ENCODE measurements at places on chromosomes 6 and 20.

DNA sequence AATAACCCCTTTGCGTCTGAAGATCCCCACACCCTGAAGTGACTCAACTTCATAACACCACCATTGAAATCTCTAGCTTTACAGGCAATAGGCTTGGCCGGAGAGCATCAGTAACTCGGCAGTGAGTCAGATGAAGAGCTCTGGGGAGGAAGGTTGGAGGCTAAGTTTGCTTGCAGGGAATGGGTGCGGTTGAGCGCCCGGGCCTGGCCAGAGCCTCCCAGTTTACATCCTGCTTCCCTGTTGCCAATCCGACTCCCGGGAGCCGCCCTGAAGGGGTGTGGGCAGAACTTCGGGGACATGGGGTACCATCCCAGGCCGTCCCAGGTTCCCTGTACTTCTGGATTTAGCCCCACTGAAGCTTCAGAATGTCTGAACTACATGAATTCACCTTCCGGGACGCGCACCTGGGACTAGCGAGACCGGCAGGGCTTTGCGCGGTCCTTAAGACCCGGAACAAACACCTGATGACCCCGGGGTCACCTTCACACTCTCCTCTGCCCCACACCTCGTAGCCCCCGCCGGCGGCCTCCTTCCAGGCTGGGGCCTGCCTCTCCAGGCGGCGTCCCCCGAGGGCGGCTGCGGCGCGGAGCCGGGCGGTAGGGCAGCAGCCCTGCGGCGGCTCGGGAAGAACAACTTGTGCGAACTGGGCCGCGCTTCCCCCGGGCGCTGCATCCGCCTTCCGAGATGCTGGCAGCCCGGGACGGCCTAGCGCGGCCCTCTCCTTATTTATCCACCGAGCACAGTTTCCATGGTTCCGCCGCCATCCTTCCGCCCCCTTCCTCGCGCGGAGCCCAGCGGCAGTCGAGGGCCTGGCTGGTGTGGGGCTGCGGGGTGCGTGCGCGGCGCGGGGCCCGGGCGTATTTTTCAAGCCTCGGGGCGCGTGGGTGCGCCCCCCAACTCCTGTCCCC lies 56.6 kb upstream of the RREB1 start:
- no peak for DNase-seq

DNA sequence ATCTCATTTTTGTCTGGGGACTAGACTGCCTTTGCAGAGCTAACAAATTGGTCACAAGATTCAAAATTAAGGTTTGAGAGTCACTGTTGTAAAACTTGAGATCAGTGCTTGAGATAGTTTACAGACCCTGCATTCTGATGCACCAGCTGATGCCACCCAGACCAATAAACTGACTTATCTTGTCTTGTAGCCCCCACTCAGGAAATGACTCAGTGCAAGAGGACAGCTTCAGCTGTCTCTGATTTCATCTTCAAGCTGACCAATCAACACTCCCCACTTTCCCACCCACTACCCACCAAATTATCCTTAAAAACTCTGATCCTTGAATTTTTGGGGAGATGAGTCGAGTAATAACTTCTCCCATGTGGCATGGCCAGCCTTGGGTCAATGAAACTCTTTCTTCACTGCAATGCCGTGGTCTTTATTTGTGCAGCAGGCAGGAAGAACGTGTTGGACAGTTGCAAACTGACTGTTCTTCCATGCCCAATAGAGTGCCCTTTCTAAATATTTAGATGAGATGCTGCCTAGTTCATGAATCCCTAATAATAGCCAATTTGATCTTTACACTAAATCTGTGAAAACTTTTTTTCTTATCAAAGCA lies 48.3 kb upstream of the PROKR2 start:
- no peak for DNase-seq

DNA sequence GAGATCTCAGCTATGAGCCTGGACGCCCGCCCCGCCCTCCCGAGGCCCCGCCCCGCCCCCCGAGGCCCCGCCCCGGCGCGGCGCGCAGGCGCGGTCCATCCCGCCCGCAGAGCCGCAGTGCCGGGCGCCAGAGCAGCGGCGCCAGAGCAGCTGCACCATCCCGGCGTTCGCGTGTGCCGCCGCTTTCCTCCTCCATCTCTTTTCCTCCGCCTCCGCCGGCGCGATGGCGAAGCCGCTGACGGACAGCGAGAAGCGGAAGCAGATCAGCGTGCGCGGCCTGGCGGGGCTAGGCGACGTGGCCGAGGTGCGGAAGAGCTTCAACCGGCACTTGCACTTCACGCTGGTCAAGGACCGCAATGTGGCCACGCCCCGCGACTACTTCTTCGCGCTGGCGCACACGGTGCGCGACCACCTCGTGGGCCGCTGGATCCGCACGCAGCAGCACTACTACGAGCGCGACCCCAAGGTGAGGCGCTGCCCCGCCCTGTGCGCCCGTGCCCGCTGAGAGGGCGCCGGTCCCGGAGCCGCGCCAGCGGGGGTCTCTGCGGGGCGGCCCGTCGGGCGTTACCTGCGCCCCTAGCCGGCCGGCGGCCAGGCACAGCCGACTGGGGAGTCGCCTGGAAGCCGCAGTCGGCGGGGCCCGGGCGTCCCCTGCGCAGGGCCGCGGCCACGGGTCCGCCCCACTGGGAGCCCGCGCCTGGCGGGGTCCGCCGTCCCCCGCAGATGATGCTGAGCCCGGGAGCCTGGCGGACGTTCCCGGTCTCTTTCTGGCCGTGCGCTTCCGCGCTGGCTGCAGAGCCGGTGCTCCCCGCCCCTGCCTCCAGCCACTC lies at the start of gene PYGB:
TSS of gene PYGB (plus strand) at position 130 of the 830 bp plus-strand sequence. CDS start at position 224, 94 bp downstream.
- peak; percentile 48 for DNase-seq

GRCh38 chr6:20092071-20092566 lies 120.2 kb downstream of the MBOAT1 start:
- peak; percentile 38 for DNase-seq

DNA sequence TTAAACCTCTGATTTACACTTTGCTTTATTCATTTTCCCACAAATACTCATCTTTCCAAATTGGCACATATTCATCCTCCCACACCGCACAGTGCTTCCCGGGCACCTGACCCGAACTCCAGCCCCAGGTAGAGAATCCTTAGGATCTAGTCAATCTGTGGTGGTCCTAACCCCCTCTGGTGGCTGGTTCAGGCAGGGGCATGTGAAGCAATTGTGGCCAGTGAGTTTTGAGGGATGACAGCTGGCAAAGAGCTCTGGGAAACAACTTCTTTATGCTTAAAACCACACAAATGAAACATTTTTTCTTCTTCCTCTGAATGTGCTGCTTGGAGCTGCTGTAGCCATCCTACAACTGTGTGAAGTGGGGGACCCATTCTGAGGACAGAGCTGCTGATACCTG lies 54.7 kb downstream of the ELOVL5 start:
- no peak for DNase-seq

- no peak for DNase-seq
These were observed 19.8 kb upstream of the KCNG1 start for GRCh38 chr20:51042657-51043247.

DNA sequence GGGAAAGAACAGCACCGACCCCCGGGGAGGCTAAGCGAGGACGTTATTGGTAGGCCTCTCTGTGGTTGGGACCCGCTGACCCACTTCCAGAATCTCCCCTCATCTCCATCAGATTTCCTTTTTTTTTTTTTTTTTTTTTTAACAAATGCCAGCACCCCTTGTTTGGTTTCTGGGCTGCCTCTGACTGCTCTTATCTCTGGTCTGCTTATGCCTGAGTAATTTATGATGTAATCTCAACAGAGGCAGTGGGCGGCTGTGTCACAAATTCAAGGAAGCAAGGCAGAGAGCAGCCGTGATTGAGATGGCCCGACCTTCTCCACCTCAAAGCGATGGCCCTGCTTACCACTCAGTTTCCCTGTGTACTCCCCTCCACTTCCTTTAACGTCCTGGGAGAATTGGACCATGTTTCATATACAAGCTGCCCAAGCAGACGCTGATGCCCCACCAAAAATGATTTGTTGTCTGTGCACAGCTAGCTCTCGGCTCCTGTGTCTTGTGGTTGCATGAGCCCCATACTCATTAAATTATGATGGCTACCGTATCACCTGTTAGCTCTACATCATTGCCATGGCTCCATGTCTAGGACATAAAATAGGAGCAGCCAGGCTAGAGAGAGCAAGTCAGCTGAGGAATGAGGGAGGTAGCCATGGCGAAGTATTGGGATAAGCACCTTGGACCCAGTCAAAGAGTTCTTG lies 98.1 kb downstream of the ZNF217 start:
- DNase-seq = no peak

DNA sequence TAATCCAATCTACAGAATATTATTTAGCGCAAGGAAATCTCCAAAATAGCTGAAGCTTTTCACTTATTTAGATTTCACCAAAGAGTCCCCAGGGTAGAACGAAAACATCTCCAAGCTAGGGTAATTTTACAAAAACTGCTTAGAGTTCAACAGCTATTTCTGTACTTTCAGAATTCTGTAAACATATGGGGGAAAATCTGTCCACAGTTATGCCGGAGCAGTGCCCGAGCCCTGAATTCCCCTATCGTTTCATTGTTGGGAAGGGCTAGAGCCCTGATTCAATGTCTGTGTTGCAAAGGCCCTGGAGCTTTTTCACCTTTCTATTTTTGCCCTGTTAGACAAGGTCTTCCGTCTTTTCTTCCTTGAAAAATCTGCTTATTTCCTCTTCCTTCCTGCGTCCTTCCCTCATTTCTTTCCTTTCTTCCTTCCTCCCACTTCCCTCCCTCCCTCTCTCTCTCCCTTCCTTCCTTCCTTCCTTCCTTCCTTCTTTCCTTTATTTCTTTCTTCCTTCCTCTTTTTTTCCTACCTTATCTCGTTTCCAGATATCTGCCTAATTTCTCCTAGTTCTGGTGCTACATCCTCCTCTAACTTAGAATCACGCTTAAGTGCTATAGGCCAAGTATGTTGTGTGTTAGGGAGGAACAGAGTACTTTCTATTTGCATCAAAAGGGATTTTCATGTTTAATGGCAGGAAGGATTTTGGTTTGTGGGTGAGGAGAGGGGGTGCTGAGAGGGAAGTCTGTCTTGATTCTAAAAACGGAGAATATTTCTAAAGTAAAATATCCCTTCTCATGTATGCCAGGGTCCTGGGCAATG lies 122.5 kb upstream of the BMP2 start:
- no peak for DNase-seq

DNA sequence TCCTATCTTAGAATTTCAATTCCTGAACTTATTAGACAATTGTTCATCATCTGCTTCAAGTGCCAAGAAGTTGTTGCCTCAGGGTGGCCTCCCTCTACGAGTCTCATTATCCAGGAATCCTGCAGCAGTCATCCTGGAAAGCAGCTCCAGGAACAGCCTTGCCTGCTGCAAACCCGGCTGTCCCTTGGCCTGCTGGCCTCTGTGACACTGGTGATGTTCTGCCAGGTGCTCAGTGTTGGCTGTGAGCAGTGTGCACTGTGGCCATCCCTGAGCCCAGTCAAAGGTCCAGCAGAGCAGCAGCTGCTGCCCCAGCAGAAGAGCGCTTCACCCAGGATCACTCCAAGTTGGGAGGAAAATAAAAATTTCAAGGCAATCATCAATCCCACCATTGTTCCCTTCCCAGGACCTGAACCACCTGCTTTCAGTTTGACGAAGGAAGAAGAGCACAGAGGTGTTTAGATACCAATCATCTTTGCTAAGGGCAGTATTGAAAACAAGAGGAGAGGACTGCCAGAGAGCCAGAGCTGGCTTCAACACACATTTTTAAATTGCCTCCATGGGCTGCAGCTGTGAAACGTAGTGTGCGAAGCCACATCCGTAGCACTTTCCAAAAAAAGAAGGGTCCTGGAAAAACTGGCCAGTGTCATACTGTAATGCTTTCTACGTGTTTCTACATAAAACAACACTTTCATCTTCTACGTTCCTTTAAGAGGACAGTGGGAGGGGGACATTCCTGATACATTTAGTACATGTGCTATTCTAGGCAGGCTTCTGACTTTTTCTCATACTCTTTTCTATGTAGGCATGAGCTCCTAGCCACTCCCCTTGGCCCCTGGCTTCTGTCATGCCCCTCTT lies 7.2 kb upstream of the FAM50B start:
- no peak for DNase-seq

GRCh38 chr20:39283464-39283863 lies 321.3 kb downstream of the DHX35 start:
- DNase-seq = no peak

DNA sequence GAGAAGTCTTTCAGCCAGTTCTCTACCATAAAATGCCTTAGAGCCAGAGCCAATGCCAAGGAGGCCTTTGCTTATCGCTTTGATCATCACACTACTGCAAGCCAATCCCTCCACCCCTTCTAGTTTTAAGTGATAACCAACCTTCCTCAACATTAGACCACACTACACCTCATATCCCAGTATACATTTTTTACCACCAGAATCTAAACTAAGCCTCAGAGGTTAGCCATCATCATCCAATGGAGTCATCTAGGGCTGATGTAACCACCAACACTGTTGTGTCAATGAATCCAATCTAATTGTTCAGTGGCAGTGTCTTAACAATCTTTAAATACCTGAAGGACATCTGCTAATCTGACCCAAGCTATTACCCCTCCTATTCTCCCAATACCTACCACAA lies 6.4 kb downstream of the ZUP1 start:
- DNase-seq = no peak

DNA sequence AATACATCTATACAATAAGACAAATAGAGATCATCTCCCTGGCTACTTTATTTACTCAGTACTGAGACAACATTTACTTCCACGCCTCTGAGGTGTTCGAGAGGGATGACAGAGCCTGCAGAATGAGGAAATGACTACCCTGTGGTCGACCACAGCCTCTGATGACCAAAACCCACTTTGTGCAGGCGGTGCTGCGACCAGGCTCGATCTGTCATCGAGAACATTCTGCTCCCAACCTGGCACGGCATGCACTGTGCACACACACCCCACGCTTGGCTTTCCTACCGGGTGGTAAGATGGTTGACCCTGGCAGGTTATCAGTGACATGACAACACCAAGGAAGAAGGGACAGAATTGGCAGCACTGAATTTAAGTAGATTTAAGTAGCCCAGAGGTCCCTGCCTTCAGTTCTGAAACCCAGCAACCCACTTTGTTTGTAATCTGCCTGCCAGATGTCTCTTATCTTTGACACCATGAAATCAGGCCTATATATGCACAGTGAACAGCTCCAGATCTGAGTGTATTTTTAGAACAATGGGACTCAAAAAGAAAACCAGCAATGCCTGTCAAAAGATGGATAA lies 42.6 kb downstream of the TTI1 start:
- no peak for DNase-seq

GRCh38 chr6:108175592-108176279 lies 9.9 kb downstream of the NR2E1 start:
- no peak for DNase-seq

GRCh38 chr6:159440349-159440748 lies 252.7 kb downstream of the SOD2 start:
- DNase-seq = no peak

GRCh38 chr6:139475241-139475640 lies 100.8 kb upstream of the CITED2 start:
- DNase-seq = no peak

GRCh38 chr6:30066082-30066481 lies 916 bp upstream of the PPP1R11 start:
- no peak for DNase-seq

GRCh38 chr6:154356690-154357089 lies at the start of gene IPCEF1:
Gene IPCEF1 (minus strand): TSS chr6:154356803. CDS start chr6:154265947, 90,856 bp downstream.
- DNase-seq = no peak

- peak; percentile 65 for DNase-seq
These were observed 20.7 kb upstream of the ZNF76 start for GRCh38 chr6:35238843-35239289.

Measured in iPS DF 19.7 (cell line).